ENCODE measurements at places on chromosomes 12 and 14.

- no peak for DNase-seq
These were observed 65.6 kb upstream of the DLK1 start for GRCh38 chr14:100660882-100661635.

GRCh38 chr12:71795901-71796300 lies 41.2 kb downstream of the RAB21 start:
- no peak for DNase-seq

GRCh38 chr12:92070864-92071445 lies 74.7 kb downstream of the BTG1 start:
- DNase-seq, result no peak

DNA sequence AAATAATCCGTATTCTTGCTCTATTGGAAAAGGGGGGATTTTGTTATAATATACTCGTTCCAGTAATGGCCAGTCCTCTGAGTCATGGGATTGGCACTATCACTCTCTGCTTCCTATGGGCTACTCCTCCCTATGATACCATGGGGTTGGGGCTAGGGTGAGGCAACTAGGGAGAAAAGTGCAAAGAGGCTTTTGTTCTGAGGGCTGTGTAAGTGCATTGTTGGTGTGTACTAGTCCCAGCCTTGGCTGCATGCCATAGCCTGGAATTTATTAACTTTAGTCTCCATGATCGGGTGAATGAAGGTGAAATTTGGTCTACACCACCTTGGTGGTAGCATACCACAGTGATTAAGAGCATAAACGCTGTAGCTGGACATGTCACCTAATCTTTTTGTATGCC lies 247.6 kb downstream of the RPAP3 start:
- no peak for DNase-seq

- no peak for DNase-seq
These were observed 4.0 kb downstream of the MYL2 start for GRCh38 chr12:110916295-110916875.

DNA sequence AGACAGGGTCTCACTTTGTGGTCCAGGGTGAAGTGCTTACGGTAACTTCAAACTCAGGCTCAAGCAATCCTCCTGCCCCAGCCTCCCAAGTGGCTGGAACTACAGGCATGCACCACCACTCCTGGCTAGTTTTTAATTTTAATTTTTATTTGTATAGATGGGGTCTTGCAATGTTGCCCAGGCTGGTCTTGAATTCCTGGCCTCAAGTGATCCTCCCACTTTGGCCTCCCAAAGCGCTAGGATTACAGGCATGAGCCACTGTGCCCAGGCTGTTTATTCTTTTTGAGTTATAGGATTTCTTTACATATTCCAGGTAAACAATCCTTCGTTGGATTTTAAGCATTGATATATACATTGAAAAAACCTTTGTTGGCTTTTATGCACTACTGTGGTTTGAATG lies 26.7 kb downstream of the SOCS2 start:
- DNase-seq, result no peak
